GM12878 (cell line): ENCODE measurements at places on chromosomes 6 and 20. TPM values are rescaled to one million over a fixed set of nuclear protein-coding genes. Genes with fewer than 3 reads are reported as not detected.

Gene CLDN20
- not detected in 2 replicates for total RNA-seq

Gene TSPO2
- not detected in 2 replicates for total RNA-seq

Gene CALHM6
- 0.53 and 1.0 TPM in 2 replicates for total RNA-seq

DNA sequence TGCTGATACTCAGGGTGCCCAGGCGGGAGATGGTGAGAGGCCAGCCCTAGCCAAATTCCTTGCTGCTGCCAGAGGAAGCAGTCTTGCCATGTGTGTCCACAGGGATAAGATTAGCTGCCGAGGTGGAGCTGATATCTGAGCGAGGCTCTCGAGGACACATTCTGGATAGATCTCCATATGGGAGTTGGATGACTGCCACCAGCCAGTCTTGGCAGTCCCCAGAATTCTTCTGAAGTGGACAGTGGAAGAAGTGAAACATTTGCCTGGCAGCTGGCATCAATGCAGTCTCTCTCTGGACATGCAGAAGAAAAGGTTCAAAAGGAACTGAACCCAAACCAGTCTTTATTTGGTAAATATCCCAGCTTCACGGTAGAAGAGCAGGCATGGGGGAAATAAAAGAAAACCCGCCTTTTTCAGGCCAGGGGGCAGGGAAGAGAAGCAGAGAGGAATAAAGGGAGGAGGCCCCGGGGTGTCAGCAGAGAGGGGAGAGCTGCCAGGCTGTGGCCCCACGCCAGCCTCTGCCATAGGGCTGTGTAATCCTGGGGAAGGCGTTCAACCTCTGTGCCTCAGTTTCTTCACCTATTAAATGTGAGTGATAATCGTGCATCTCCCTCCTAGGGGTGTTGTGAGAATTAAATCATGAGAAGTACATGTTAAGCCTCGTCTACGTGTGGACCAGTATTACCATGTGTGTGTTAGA lies 3.7 kb upstream of the FUCA2 start:
- DNase-seq: no peak

- no peak for DNase-seq
Observed at GRCh38 chr6:144853603-144854002, 568.5 kb downstream of the UTRN start.

GRCh38 chr6:150770637-150771036 lies 94.9 kb upstream of the MTHFD1L start:
- no peak for DNase-seq

GRCh38 chr20:53576195-53576580 lies 17.5 kb downstream of the ZNF217 start:
- no peak for DNase-seq
